ENCODE measurements at places on chromosomes 3 and 15.

DNA sequence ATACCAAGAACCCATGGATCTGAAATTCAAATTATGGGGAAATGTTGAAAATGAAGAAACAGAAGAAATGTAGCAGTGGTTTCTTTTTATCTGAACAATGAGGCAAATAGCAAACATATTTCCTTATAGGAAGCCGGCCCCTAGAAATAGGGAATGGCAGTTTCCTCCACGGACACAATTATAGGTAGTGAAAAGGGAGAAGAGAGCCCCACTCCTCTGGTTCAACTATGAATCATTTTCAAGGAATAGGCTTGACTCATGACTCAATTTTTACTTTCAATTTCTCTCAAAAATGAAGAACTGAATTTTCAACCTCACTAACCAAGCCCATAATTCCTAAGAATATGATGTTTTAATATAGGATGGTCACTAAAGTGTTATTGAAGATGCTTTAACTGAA is 243.1 kb downstream of the MECOM start:
- DNase-seq, result no peak

DNA sequence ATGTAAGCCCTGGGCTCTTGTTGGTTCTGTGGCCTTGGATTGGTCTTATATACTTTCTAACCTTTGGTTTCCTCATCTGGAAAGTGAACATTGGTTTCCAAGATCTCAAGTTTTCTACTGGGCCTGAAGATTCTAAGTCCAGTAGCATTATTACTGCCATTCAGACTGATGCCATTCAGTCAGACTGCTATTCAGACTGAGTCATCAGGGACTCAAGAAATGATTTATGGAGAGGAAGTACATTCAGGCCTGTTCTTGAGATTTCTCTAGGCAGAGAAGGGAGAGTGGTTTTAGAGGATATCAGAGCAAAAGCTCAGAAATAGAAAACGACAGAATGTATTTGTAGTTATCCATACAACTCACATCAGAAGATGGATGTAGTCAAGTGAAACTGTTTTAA is 557.2 kb downstream of the NR2F2 start:
- DNase-seq, result no peak

DNA sequence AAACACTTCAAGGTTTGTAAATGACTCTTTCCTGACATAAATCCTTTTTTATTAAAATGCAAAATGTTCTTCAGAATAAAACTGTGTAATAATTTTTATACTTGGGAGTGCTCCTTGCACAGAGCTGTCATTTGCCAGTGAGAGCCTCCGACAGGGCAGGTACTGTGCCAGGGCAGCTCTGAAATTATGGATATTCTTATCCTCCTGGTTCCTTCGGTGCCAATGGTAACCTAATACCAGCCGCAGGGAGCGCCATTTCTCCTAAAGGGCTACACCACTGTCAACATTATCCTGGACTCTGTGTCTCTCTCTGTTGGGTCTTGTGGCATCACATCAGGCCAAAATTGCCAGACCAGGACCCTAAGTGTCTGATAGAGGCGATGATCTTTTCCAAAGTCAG is 33.0 kb downstream of the CHDH start:
- DNase-seq, result no peak

- DNase-seq, result no peak
These were observed 277.3 kb upstream of the TLE3 start for GRCh38 chr15:70375006-70375431.

GRCh38 chr3:111428301-111428700 is 113.7 kb upstream of the CD96 start:
- DNase-seq, result no peak

DNA sequence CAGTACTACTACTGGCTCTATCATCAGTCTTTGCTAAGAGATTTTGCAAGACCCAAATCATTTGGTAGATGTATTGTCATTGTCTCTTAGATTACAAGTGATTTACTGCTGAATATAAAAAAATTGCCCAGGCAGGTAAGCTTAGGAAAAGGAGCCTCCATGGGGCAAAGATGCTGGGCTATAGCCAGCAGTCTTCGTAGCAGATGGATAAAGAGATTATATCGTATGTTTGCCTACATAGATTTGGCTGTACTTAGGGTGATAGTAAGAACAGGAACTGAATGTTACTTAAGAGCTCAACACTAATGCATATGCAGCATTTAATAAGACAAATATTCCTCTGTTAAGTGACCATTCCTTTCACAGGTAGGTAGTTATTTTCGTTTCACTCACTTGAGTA is 48.9 kb downstream of the PTPRG start:
- no peak for DNase-seq

GRCh38 chr3:102444101-102444500 is 9.3 kb downstream of the ZPLD1 start:
- DNase-seq, result no peak

DNA sequence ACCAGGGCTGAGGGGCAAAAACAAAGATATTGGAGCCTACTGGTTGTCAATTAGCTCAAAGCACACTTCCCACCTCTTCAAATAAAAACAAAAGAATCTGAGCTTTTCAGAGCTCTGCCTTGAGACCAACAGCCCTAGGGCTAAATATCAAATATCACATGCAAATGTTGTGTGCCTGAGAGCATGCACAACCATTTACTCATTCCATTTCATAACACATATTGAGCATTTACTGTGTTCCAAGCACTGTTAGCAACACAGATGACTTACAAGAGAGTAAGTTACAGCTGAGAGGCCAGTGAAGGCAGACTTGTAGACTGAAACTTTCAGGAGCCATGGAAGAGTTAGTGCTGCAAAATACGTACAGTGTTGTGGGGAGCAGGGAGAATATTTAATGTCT is 222.4 kb downstream of the CPNE4 start:
- DNase-seq, result no peak

GRCh38 chr15:100765467-100766241 is 114.0 kb upstream of the ALDH1A3 start:
- DNase-seq, result no peak

- no peak for DNase-seq
These were observed 12.9 kb downstream of the EDC3 start for GRCh38 chr15:74682954-74683353.

- no peak for DNase-seq
These were observed 21.8 kb upstream of the ATP13A5 start for GRCh38 chr3:193400304-193400703.

DNA sequence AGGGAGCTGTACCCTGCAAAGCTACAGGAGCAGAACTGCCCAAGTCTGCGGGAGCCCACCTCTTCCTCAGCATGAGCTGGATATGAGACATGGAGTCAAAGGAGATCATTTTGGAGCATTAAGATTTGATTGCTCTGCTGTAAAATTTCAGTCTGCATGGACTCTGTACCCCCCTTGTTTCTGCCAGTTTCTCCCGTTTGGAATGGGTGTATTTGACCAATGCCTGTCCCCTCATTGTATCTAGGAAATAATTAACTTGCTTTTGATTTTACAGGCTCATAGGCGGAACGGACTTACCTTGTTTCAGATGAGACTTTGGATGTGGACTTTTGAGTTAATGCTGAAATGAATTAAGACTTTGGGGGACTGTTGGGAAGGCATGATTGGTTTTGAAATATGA is 18.3 kb downstream of the RNF13 start:
- DNase-seq, result no peak

- DNase-seq, result no peak
These were observed 13.0 kb downstream of the EFCC1 start for GRCh38 chr3:129014148-129014547.

DNA sequence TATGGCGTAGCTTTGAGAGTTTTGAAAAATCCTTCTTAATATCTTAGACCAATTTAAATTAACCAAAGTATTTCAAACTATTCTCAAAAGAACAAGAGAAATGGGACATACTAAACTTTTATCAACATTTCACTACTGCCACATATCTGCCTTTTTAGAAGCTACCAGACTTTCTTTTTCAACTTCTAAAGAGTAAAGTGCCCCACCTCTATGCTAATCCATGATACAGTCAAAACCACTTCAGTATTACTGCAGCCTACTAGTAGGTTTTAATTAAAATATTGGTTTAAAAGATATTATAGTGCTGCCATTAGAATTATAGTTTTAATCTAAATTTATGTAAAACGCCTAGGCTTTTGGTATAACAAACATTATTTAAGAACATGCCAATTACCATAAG is 15.1 kb downstream of the HERC1 start:
- DNase-seq, result no peak

- no peak for DNase-seq
These were observed 1104.6 kb downstream of the OTOL1 start for GRCh38 chr3:162601101-162601670.

- no peak for DNase-seq
These were observed 269.2 kb upstream of the CNTN3 start for GRCh38 chr3:74883690-74884089.

DNA sequence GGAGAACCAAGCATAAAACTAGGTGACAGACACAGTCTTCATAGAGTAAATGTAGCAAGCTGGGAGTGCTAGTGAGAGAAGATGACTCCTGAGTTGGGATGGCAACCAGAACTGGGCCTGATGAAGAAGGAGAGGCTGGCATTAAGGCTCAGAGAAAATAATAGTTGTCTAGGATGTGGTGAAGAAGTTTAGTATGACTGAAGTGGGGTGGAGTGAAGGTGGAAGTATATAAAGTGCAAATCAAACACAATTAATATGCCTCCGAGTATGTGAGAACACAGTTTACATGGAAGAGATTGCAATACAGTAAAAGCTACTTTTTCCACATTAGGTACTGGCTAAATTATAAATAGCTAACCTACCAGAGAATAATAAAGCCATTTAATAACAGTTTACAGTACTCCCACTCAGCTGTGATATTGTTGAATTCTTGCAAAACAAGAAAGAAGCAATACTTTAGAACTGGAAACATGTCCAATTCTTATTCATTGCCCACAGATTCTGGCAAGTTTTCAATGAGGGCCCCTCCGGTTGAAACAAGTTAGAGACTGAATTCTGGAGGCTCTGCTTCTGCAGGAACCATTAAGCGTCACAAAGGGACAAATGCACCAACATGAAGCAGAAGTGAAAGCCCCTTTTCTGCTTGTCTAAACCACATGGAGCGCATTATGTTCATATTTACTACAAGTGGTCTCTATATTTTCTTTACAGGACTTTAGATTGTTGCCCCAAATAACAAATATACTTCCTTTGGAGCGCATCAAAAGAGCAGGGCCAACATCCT is 243.7 kb downstream of the SLC9A9 start:
- no peak for DNase-seq

DNA sequence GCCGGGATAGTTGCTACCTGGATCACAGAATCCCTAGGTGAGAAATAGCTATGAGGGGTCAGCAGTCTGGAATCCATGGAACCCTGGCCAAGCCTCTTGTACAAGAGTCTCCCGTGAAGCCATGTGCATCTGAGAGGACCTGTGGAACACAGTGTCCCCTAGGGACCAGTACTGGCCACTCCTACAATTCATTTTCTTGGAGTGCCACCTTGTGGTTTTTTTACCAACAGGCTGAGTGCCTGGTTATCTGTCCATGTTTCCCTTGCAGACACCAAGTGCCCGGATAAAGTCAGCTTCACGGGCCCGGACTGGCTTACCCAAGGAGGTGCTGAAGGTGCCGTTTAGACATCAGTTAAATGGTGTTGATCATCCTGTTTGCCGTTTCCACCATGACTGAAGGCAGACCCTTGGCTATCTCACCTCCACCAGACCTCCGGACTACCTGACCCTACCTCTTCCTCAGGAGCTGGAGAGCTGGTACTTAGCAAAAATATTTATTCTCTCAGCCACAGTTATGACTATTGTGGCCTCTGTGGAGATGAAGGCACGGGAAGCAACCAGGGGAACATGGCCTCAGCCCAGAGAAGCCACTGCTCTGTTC is 93.9 kb downstream of the RBPMS2 start:
- no peak for DNase-seq

DNA sequence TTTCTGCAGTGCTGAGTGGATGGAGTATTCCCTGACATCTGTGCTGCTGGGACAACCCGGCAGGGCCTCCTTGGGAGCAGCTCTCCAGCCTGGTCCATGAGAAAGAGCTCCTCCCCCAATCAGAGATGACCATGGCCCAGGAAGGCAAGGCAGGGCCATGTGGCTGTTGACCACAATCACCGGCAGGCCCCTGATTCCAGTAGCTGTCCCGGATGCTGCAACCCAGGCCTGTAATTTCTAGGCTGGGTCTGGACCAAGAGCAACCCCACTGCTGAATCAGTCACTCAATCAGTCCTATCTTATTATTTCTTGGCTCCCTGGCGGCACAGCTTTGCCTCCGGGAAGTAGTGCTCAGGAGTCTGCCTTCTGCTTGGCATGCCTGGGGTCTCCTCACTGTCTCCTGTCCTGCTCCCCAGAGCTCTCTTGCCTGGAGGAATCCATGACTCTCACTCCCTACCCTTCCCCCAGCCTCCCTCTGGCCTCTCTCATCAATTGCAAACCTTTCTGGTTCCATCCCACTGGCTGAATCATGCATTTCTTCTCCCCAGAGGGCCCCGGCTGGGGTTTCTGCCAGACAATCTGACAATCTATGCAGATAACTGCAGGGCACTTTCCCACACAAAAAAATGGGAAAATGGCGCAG is 32.6 kb upstream of the ITGA11 start:
- no peak for DNase-seq

DNA sequence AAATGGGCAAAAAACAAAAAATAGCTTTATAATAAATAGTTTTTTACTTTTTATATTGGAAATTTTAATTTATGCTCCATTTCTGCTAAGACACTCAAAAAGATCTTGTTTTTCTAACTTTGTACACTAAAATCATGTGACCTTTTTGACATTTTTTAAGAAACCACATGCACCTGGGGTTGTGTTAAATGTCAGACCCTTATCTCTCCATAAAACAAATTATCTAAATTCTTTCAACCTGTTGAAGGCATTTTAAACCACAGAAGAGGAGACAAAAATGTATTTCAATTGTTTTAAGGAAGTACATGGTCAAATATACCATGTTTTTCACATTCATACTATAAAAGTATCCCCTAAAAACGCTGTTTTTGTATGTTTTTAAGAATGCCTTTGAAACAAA is 29.2 kb downstream of the IFT80 start:
- no peak for DNase-seq

GRCh38 chr15:80925597-80926059 is 64.0 kb downstream of the MESD start:
- no peak for DNase-seq

DNA sequence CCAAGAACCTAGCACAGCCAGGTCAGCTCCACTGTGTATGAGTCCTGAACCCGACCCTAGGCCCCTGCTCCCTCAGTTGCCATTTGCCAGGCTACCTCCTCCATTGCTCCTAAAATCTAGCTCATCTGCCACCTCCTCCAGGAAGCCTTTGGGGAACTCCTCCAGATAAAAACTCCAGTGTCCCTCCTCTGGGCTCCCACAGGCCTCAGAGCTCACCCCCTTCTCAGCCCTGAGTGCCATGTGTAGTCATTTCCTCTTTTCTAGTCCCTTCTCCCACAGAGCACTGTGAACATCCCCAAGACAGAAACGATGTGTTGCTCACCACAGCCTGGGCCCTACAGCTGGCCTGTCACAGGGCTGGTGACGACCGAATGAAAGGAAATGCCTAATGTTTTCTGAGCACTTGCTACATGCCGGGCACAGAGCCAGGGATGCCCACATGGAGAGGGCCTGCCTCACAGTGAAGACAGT is 61.0 kb downstream of the IQSEC1 start:
- DNase-seq, result peak; percentile 68
